Posterior cingulate gyrus (tissue), 11 donors: ENCODE measurements at places on chromosomes 7 and 10.

GRCh38 chr7:99623091-99623693 lies 6.4 kb downstream of the ZSCAN25 start:
- DNase-seq = no peak

DNA sequence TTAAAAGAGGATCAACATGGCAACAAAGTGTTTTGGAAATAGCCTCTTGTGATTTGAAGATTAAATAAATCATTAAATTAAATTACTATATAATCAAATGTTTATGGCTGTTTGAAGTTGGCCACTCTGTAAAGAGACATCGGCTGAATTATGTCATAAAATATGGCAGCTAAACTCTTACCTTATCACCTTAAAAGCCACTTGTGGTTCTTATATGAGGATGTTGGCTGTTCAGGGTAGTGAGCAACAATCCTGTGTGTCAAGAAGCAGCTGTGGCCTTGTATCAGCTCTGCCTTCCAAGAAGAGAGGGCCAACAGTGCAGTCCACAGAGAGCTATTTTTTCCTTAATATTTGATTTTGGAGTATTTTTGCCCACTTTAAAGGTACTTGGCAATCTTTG lies 113.4 kb upstream of the CDK6 start:
- no peak for DNase-seq

- no peak for DNase-seq
These were observed 22.7 kb upstream of the MKRN1 start for GRCh38 chr7:140501966-140502365.

DNA sequence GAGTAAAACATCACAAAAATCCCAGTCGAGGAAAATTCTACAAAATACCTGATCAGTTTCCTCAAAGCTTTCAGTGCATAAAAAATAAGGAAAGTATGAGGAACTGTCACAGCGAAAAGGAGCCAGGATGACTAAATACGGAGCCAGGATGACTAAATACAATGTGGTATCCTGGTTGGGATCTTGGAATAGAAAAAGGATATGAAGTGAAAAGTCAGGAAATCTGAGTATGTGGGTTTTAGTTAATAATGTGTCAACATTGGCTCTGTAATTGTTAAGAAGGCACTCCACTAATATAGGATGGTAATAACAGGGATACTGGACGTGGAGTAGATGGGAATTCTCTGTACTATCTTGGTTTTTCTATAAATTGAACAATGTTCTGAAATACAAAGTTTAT lies 175.5 kb downstream of the SUGCT start:
- no peak for DNase-seq

GRCh38 chr7:56110611-56111010 lies 4.3 kb upstream of the CHCHD2 start:
- no peak for DNase-seq

DNA sequence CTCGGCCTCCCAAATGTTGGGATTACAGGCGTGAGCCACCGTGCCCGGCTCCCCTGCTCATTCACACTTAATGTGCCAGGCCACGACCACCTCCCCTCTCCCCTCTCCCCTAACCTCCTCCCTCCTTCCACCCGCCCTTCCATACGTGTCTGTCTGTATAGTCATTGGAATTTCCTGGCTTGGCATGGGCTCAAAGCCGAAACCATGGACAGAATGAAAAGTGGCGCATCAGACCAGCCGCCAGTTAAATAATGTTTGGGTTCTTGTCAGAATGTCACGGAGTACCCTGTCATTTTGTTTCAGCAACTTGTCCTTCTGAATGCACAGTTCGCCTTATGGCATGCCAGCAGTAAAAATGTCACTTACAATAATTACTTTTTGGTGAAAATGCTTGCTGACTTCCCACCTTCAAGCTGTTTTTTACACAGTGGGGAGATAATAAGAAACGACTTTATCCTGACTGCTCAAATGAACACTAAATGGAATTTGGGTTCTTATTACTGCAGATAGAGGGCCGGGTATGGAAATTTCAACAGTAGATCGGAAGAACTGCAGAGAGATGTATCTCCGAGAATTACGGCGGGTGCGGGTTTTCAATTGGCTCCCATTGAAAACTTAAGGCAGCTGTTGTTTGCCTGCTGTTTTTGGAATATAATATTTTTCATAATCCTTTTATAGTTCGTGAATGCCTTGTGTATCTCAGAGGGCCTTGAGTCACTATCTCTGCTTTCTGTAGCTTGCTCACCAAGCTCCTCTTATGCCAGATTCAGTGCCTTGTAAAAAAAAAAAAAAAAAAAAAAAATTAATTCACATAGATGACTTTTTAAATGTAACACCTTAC lies 65.5 kb upstream of the SH2B2 start:
- DNase-seq = no peak

DNA sequence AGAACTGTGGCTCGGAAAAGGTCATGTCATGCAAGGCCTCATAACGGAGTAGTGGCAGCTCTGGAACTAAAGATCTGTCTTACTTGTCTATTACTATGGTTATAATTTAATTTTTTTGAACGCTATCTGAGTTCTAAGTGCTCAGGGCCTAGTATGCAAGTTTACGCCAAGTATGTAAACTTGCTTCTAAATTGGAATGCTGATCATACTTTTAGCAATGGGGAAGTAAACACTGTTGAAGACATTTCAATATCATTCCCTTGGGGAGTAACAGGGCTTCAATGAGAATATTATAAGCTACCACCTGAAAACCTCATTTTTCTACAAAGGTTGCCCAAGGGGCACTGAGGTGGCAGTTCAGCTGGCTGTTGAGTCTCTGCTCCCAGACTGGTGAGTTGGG lies 69.5 kb upstream of the NFKB2 start:
- DNase-seq = no peak

DNA sequence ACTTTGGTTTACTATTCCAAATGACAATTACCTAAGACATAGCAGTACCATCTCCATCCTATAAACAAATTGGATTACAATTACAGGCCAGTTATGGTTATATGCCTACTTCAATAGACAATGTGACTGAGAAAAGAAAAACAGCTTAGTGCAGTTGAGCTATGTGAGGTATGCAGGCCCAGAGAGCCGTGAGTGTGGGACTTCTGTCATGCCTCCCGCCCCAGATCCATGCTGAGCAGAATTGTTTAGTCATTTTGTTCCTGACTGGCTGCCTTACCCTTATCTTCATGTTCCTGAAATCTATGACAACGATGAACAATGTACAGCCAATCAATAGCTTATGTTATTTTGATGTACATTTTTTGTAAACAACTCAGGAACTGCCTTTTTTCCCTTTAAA lies 21.7 kb downstream of the LARP4B start:
- no peak for DNase-seq

DNA sequence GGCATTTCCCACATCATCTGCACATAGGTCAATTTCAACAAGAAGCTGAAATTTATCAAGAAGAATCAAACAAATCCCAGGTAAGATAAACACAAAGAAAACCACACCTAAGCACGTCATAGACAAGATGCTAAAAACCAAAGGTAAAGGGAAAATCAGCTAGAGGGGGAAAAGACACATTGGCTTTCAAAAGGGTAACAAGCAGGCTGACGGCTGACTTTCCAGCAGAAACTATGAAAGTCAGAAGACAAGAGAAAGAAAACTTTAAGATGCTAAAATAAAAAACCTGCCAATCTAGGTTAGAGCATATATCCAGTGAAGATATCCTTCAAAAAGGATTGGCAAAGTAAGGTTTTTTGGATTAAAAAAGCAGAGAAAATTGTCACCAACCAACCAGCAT lies 59.9 kb upstream of the RHEB start:
- no peak for DNase-seq

- DNase-seq = peak; percentile 4
These were observed 87.8 kb downstream of the ZRANB1 start for GRCh38 chr10:125029584-125030242.

GRCh38 chr10:114307731-114308130 lies 68.7 kb downstream of the VWA2 start:
- peak; percentile 31 for DNase-seq

DNA sequence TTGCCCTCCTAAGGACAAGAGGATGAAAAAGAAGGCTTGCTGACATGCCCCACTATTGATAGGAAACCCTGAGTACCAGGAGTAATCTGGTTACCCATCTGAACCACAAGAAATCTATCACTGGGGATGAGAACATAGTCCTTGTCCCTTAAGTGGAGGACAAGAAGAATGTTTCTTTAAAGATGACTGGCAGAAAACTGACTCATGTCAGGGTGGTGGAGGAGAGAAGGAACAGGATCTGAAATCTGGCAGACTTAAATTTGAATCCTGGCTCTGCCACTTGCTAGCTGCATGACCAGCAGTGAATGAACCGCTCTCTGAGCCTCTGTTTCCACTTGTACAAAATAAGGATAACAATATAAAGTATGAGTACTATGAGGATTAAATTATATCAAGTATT lies 38.9 kb upstream of the XPNPEP1 start:
- DNase-seq = no peak

GRCh38 chr10:110353244-110354119 lies 48.8 kb upstream of the SMNDC1 start:
- no peak for DNase-seq

DNA sequence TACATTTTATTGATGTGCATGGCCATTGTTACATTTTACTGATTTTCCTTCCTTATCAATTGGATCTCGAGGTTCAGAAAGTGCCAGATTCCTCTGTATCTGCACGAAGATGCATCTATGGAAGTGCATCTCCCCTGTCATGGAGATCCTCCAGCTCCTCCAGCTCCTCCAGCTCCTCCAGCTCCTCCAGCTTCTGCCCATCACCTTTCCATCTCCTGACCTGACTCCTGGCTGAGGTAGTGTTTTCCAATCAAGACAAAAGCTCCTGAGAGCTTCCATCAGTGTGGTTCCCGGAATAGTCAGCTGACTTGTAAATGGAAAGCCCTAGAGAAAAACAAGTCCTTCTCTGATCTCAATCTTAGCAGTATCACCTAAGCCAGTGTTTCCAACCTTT lies 90.8 kb upstream of the KLF6 start:
- no peak for DNase-seq
